ENCODE measurements at places on chromosomes 4 and X.
A peak's percentile ranks its signal among the peaks of the same experiment; 100 is the strongest.

DNA sequence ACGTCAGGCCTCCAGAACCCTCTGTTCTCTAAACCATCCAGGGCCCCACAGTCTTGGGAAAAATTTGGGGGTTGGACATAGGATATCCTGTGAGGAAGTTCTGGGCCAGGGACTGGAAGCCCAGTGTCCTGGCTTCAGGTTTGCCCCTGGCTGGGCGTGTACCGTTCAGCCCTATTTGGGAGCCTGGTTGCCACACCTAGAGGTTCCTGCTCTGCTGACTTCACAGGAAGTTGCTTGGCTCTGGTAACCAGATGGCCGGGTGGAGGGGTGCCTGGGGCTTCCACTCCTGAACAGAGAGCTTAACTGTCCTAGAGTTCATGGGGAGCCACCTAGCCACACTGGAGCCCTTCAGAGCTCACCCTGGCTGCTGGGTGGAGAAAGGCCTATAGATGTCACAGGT is 1.1 kb downstream of the TAFAZZIN start:
- DNase-seq = no peak

GRCh38 chrX:7904562-7904961 is 22.7 kb downstream of the PNPLA4 start:
- peak; percentile 50 for DNase-seq

GRCh38 chr4:66091786-66092185 is 421.5 kb upstream of the EPHA5 start:
- DNase-seq = no peak

- no peak for DNase-seq
Observed at GRCh38 chrX:10783451-10783995, 163.1 kb upstream of the MID1 start.

DNA sequence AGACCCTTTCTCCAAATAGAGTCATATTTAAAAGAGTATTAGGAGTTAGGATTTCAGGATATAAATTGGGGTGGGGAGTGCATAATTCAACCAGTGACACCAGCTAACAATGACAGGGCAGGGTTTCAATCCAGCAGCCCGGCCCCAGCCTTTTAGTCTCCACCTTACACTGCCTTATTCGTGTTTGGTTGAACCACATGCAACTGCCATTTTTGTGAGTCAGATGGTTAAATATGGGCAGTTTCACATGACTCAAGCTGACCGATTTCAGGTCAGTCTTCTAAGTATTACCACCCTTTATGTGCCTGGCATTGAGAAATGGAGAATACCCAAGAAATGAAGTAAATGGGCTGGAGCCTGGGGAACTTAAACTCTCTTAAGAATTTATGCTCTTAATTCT is 102.8 kb downstream of the STOX2 start:
- DNase-seq = peak; percentile 19

Measured in mesenchymal stem cell (in vitro differentiated cells and primary cell).